ENCODE measurements at places on chromosomes 4 and X.

- DNase-seq = no peak
Observed at GRCh38 chrX:19798423-19798822, 89.0 kb downstream of the SH3KBP1 start.

GRCh38 chr4:26135331-26135730 lies 185.5 kb upstream of the RBPJ start:
- no peak for DNase-seq

DNA sequence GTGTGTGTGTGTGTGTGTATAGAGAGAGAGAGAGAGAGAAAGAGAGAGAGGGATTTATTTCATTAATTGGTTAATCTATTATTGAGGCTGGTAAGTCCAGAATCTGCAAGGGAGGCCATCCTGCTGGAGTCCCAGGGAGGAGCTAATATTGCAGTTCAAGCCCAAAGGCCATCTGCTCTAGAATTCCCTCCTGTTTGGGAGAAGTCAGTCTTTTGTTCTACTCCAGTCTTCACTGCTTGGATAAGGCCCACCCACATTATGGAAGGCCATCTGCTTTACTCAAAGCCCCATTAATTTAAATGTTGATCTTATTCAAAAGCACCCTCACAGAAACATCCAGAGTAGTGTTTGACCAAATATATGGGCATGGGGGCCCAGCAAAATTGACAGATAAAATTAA lies 317.5 kb upstream of the RASGEF1B start:
- no peak for DNase-seq

DNA sequence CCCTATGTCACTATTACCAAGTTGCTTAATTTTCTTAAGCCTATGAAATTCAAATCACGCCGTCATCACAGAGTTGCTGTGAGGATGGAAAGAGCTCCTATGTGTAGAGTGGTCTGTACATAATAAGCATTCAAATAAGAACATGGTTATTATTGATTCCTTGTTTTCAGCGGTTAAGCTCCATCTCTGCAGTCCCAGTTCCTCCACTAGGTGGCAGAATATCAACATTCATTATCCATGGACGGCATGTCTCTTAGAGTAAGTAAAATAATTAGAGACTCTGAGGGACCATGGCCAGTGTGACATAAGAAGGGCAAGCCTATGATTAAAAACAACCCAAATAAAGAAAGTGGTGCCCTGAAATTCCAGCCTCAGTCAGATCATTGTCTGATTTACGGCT lies 132.5 kb upstream of the NHS start:
- peak; percentile 12 for DNase-seq

DNA sequence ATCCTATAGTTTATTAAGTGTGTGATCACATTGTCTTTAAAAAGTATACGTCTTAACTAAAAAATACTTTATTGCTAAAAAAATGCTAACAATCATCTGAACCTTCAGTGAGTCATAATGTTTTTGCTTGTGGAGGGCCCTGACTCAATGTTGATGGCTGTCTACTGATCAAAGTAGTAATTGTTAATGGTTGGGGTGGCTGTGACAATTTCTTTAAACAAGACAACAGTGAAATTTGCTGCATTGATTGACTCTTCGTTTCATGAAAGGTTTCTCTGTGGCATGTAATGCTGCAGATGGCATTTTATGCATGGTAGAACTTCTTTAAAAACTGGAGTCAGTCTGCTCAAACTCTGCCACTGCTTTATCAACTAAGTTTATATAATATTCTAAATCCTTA lies 101.4 kb upstream of the IL15 start:
- DNase-seq = no peak

- no peak for DNase-seq
Observed at GRCh38 chrX:10536744-10537143, 83.6 kb downstream of the MID1 start.

DNA sequence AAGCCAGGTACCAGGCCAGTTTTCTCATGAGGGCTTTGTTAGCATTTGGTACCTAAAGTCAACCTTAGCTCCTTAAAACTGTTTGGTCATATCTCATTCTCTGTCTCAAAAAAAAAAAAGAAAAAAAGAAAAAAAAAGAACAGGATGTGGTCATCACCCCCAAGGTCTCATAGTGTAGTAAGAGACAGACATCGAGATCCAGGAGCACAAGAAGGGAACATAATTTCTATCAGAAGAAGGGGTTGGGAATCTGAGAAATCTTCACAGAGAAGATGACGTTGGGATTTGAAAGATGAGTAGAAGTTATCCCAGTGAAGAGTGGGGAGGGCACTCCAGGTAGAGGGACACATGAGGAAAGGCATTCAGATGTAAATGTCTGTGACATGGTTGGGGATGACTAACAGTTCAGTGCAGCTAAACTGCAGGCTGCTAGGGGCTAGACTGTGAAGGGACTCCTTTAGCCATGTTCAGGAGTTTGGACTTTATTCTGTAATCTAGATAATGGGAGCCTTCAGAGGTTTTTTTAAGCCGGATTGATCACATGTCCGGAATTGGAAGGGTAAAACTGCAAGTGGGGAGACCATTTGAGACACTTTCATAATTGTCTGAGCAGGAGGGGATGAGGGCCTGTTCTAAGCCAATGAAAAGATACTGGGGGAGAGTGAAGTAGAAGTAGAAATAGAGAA lies 26.9 kb upstream of the GJB1 start:
- no peak for DNase-seq

DNA sequence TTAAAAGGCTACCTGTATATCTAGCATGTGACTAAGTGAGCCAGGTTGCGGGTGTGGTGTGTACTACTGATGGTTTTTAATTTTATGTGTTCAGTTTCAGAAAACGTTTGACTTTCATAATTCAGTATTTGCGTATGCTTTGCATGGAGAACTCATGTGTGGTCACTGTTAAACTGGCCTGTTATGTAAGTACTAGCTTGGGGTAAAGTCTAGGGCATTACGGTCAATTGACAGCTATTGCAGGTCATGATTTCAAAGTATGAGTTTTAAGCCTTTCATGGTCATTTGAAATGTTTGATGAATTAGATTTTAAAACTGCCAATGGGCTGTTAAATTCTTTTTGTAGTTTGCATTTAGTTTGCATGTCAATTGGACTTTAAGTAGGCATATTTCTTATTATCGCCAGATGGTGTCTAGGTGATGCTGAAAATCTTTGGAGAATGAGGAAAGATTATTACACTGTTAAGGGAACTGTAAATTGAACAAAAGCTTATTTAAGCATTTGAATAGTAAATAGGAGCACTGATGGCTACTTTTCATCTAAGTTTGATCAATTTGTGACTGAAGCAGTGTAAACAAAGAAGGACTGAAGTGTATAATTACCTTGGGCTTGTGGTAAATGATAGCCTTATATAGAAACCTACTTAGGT lies 563.4 kb downstream of the DACH2 start:
- no peak for DNase-seq

DNA sequence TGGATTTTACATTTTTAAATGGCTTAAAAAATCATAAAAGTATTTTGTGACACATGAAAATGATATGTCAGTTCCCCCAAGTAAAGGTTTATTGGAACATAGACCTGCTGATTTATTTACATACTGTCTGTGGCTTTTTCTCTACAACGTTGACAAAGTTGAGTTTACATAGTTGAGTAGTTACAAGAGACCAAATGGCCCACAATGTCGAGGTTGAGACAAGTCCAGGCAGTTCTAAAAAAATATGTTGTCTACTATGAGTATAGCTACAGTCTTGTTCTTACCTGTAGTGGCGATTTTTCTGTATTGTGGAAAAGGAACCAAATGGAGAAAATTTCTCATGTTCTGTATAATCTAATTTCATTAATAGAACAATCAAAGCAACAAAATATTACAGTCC lies 163.2 kb downstream of the FRAS1 start:
- no peak for DNase-seq

DNA sequence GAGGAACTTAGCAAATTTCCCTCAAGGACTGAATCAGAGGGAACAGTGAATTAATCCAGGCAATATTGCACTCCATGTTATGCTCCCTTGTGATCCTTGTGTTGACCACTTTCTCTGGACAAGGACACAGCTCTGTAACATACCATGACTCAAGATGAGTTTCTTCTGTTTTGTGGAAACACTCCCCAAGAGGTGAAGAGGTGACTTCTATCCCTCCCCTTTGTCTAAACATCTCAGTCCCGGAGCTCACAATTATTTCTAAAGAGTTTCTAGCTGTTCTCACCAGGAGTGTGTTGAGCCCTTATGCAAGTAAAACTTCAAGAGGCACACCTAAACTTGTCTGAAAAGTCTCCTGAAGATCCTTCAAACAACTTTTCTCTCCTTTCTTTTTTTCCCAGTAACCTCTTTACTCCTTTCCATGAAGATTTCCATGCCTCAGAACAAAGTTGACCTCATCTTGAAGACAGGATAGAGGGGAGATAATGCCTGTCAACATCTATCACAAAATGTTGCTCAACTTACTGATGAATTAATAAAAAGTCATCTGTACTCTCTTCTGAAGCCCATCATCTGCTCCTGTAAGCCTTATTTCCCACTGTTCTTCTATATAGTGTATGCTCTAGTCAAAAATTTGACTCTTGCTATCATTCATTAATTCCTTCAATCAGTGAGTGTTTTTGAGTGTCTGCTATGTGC lies 429.1 kb downstream of the SPRY1 start:
- no peak for DNase-seq

GRCh38 chr4:110414561-110414920 lies 61.4 kb upstream of the ENPEP start:
- no peak for DNase-seq

GRCh38 chrX:113400193-113400704 lies 559.6 kb upstream of the AMOT start:
- no peak for DNase-seq

DNA sequence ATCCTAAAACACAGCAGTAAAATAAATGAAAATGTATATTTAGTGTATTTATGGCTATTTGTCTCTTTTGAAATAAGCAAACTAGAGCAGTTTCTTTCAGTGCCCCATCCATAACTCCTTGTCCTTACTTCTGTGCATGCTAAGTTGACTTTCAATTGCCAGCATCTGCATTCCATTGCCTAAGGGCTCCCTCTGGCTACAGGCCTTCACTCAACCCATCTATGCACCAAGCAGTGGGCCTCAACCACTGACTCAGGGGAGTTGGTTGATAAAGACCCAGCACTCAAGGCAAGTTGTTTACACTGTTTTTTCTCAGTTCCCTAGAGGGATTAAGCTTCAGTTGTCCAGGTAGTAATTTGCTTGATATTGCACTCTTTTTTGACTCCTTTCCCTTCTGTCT lies 265.7 kb downstream of the IQCM start:
- DNase-seq = no peak

- DNase-seq = no peak
Observed at GRCh38 chr4:8729408-8730149, 137.0 kb downstream of the CPZ start.

GRCh38 chr4:3358656-3359055 lies 65.8 kb downstream of the RGS12 start:
- DNase-seq = no peak

DNA sequence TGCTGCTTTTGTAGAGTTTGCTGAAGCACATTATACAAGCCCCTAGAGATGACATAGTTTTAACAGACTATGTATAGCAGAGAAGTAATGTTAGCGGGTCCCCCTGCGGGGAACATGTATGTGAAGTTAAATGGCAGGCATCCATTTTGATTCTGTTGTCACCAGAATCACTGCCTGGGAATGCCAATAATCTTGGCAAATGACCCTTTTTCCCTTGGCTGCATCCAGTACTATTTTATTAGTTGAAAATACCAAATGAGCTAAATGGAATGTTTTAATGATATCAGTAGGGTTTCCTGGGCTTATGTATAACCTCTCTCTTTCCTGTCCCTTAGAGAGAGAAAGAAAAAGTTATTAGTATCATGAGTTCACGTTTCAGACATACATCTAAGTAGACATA lies 93.6 kb downstream of the LIMCH1 start:
- DNase-seq = no peak

- DNase-seq = no peak
Observed at GRCh38 chr4:123158576-123158975, 236.2 kb upstream of the NUDT6 start.

- DNase-seq = no peak
Observed at GRCh38 chr4:8689741-8690140, 97.2 kb downstream of the CPZ start.

DNA sequence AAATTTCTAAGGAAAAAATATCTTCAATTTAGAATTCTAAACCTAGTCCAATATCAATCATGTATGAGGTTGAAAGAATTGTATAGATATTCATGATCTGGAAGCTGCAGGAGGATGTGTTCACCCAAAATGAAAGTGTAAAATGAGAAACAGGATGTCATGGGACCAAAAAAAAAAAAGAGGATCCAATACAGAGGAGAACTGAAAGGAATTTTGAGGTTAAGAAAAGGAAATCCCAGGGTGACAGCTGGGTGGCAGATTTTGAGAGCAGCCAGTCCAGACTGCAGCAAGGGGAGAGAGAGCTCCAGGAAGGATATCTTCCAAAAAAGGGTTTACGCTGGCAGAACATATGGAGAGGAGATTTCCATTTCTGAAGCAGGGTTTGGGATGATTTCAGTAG lies 38.9 kb downstream of the TLR10 start:
- peak; percentile 26 for DNase-seq

- DNase-seq = no peak
Observed at GRCh38 chr4:169220447-169220846, 50.3 kb downstream of the SH3RF1 start.

DNA sequence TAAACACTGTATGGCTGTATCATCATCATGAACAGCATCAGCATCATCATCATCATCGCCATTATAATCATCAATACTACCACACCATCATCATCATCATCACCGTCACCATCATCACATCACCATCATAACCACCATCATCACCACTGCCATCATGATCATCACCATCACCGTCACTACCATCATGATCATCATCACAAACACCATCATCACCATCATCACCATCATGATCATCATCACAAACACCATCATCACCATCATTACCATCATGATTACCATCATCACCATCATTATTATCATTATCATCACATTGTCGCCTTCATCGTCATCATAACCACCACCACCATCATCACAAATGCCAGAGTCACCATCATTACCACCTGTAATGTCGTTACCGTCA lies 1196.9 kb downstream of the NLGN4X start:
- DNase-seq = no peak

DNA sequence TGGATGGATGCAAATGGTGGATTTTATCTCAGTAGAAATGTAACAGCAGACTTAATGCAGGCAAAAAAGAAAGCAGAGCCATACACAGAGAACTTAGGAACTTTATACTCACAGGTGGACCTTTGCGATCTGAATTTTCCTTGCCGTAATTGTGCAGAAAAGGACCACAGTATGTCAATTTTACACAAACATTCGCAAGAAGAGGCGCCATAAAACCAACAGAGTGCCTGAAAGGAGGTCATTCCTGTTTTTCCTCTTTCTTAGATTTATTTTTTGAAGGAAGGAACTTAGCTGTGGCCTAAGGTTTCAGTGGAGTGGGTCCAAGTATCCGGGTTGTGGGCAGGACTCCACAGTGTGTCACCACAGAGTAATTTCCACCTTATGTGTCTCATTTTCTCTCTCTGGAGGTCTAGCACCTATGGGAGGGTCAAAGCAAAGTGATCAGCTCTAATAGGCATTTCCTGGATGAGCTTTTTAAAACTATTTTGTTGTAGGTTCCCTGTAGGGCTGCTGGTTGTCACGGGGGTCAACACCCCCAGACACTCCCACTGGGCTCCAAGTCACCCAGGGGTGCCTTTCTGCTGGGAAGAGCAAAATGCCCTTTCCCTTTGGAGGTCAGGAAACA lies 24.7 kb upstream of the PBDC1 start:
- no peak for DNase-seq

GRCh38 chr4:53779025-53779424 lies 187.7 kb upstream of the LNX1 start:
- DNase-seq = no peak
